ENCODE measurements at places on chromosomes 1 and 21. TPM values are rescaled to one million over a fixed set of nuclear protein-coding genes. Genes with fewer than 3 reads are reported as not detected.
A peak's percentile ranks its signal among the peaks of the same experiment; 100 is the strongest.

DNA sequence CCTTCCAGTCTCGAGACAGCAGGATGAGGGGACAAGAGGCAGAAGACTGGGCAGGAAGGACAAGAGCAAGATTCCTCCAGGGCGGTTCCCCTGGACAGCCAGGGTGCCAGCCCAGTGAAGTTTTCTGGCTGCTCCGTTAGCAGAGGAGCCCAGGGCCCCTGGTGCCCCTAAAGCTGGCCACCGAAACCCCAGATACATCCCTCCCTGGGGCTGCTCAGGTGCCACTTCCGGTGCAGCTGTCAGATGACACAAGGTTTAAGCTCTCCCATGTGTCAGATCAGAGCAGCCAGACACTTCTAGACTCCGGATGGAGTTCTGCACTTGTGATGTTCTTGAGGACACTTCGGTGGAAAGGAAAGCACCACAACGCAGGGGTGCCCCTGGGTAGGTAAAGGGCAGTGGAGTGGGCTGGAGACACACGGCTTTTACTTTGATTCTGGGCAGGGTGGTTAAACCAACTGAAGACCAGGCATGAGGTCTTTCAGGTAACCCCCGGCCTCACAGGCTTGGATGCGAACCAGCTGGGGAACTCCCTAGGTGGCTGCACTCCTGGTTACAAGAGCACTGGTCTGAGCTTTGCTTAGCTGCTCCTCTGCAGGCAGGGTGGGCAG, 85.7 kb downstream of the ITPKB start:
- peak; percentile 9 for DNase-seq

DNA sequence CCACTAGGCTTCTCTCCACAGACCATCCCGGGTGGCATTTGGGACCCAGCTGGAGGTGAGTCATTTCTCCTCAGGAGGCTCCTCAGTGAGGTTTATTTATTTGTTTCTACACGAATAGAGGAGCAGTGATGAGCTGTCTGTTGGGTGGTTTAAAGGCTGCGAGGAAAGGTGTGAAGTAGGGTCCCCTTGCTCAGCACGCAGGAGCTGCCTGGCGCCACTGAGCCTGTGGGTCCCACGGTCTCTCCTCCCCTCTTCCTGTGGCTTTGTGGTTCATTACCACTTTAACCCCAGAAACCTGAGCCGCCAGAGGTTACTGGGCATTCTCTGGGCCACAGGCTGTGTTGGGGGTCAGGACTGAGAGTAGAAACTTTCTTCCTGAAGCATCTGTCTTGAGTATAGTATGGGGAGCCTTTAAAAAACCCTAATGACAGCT, 39.9 kb downstream of the IL6R start:
- DNase-seq = no peak

DNA sequence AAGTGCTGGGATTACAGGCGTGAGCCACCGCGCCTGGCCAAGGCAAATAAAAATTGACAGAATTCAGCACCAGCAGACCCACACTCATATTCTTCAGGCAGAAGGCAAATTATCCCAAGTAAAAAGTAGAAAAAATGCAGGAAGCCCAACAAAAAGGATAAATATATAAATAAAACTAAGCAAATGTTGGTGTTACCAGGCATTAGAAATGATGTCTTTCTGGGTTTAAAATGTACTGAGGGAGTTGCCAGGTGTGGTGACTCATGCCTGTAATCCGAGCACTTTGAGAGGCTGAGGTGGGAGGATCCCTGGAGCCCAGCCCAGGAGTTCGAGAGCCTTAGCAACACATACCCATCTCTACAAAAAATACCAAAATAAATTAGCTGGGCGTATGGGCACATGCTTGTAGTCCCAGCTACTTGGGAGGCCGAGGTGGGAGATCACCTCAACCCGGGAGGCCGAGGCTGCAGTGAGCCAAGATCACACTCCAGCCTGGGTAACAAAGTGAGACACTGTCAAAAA, 6.3 kb downstream of the INTS11 start:
- peak; percentile 91 for DNase-seq

DNA sequence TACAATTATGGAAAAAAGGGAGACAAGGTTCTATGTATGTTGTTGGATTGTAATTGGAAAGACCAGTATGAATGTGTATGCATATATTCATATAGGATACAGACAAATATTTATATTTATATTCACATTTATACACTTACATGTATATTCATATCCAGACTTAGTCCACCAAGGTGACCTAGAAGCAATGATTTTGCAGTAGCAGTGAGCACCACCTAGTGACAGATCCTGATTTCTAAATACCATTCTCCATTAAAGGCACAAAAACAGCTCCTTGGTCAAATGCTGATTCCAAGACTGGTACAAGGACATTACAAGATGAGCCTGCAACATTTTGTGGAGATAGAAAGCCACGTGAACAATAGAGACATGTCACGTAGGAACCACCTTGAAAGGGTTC, 153.4 kb downstream of the SDCCAG8 start:
- DNase-seq = no peak

GRCh38 chr1:199837321-199837720, 190.2 kb upstream of the NR5A2 start:
- no peak for DNase-seq

DNA sequence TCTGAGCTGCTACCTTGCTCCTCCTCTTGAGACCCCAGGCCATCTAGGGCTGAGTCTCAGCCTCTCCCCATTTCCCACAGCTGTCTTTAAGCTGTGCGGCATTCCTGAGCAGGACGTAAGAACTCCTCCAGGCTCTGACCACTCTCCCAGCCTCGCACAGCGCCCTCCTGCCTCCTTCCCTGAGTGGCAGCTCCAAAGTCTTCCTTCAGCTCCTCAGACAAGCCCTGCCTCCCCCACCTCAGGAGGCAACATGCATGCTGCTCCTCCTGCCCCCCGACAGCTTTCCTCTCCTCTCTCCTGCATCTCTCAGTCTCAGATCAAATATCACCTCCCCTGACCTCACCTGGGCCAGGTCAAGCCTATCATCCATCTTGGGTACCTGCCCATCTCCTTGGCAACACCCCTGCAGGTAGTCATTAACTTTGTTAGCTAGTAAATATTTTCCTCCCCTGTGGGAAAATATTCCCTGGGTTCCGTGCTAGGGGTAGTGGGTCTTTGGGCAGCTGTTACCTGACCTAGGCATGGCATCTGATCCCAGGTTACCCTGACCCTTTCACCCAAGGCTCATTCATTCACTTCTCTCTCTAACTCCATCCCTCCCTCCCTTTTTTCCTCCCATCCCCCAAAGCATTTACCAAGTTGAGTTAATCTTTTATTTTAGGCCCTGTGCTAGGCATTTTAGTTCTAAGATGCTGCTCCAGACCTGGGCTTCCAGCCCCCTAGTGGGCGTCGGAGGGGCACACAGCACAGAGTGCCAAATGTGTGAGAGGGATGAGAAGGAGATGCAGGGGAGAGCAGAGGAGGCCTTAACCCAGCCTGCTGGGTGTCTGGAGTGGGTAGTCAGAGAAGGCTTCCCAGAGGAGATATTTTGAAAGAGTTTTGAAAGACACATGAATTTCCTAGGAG, 419.9 kb downstream of the PTPRU start:
- no peak for DNase-seq

Gene HUNK
- polyA plus RNA-seq = 0.03 TPM

Gene TCHH
- not detected for polyA plus RNA-seq

Gene LCE1B
- polyA plus RNA-seq = not detected

Gene LCE2A
- not detected for polyA plus RNA-seq

Gene EXO1
- polyA plus RNA-seq = not detected

Gene NTPCR
- polyA plus RNA-seq = 34.8 TPM

Gene H3-3A
- polyA plus RNA-seq = 210 TPM

Measured in psoas muscle (tissue), 8 donors.